Stimulated activated CD4-positive, alpha-beta T cell treated with anti-CD3 and anti-CD28 coated beads, Interleukin-1b, Interleukin-23, amount 100 ng/mL, for 1 hour (primary cell): ENCODE measurements at places on chromosomes 4 and X.

GRCh38 chr4:147299205-147299604, 181.7 kb upstream of the EDNRA start:
- DNase-seq: no peak

DNA sequence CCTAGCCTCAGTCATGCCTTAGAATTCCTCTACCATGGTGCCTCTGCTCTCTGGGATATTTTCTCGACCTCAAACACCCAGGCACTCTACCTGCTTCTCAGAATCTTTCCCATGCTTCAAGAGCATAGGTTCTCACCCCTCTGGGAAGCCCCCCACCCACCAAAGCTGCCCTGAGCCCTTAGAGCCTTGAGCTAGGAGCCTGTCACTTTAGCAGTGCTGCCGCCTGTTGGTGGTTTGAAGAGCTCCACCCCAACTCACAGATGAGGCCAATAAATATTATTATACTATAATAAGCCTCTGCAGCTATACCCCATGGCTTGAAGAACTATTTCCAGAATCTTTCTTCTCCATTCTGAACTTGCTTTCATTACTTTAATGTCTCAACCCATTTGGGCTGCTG, 109.7 kb downstream of the RTL5 start:
- no peak for DNase-seq

- DNase-seq: no peak
These were observed 38.1 kb downstream of the AMOT start for GRCh38 chrX:112802541-112802940.

DNA sequence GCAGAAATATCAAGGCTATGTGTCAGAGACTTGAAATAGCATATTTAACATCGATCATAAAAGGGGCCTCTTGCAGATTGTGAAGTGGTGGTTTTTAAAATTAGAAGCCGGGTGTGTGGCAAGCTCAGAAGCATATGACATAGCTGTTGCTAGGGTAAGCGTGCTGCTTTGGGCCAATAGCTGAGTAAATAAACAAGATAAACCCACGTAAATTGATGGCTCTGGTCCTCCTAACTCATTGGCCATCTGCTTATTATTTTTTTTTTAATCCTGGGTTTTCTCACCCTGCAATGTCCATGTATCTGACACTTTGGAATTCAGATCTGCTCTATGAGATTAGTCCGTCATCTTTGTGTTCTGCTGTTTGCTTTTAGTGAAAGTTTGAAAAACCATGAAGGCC, 32.6 kb upstream of the STOX2 start:
- no peak for DNase-seq

DNA sequence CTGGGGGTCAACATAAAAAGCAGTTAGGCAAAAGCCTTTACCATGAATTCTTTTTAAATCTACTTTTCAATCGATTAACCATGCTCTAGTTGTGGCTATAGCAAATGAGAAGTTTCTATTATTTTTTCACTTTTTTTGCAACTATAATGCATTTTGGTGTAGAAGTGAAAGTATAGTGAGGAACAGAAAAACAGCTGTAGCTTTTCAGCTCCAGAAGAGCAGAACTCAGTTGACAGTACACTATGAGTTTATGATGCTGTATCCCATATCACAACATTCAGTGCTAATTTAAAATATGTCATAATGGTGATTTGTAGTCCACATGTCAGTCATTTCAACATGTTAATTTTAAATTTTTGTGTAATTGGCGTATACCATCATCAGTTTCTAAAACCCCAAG, 8.7 kb upstream of the MUC7 start:
- DNase-seq: no peak

- no peak for DNase-seq
These were observed 203.4 kb downstream of the CCNG2 start for GRCh38 chr4:77360451-77360850.

DNA sequence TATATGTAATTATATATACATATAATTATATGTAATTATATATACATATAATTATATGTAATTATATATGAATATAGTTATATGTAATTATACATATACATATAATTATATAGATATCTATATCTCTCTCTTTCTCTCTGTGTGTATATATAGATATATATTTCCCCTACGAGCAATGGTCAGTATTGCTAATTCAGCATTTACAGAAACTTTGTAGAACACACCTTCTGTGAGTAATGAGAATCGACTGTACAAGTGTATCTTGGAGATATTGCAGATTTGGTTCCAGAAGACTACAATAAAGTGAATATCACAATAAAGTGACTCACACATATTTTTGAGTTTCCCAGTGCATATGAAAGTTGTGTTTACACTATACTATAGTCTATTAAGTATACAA, 33.7 kb downstream of the GALNTL6 start:
- DNase-seq: no peak

- DNase-seq: no peak
These were observed 173.7 kb downstream of the VSIG4 start for GRCh38 chrX:65866146-65866545.

DNA sequence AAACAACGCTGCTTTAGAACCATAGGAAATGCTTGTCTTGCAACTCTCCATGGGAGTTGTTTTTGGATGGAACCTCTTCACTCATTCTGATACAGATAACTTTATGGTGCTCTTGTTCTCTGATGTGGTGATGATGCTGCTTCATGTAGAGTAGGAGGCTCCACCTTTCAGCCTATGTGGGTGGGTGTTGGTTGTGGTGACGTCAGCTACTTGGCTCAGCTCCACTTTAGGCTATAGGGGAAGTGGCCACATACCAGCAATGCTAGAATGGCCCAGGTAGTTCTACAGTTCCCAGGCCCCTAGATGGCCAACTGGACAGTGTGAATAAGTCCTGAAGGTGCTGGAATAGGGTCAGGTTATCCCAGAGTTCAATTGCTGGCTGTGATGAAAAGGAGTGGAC, 192.1 kb downstream of the TBX22 start:
- DNase-seq: no peak

GRCh38 chrX:8864161-8864560, 63.0 kb upstream of the FAM9A start:
- DNase-seq: no peak

DNA sequence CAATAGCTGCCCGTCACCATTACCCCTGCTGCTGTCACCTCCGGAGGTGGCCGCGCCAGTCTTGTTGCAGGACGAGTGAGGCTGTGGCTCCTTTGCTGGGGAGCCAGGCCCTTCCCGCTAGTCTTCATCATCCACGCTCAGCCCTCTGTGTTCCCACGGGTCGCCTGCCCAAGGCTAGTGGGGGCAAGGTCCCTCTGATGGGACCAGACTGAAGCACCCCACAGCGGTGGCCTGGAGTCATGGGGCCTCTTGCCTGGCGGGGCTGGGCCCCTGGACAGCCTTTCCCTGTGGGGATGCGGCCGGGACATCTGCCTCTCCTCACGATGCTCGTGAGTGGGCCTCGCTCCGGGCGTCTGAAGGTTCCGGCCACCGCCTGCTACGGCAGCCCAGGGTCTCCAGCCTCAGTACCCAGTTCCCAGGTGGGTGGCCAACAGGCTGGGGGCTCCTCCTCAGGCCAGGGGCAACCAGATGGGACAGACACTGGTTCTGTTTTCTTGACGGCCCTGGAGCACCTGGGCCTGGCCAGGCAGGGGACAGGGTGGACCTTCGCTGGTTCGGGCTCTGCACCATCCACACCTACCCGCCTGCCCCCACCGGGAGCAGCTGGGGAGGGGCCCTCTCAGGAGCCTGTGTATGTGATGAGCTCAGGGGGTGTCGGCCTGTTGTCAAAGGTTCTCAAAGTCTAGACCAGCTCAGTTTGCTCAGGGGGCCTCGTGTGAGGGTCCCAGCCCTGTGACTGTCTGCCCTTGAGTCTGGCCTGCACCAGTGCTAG, 32.3 kb downstream of the DOK7 start:
- DNase-seq: no peak

DNA sequence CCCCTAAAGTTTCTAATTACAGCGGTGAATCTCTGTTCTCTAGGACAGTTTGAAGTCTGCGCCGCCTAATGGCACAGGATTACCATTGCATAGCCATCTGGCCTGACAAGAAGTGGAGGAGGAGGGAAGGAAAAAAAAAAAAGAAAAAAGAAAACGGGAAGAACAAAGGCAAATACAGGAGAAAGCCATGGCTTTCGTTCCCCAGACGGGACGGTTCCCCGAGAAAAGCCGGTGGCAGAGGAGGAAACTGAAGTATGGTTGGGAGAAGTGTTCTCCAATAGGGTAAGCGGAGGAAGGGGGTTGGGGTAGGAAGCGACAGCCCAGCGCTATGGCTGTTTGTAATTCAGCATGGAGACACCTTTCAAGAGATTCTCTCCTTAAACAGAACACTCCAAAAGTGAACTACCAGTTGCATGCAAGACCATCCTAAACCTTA, 80.8 kb downstream of the HMGN5 start:
- DNase-seq: no peak

GRCh38 chr4:101230801-101231426, 116.4 kb downstream of the PPP3CA start:
- no peak for DNase-seq

DNA sequence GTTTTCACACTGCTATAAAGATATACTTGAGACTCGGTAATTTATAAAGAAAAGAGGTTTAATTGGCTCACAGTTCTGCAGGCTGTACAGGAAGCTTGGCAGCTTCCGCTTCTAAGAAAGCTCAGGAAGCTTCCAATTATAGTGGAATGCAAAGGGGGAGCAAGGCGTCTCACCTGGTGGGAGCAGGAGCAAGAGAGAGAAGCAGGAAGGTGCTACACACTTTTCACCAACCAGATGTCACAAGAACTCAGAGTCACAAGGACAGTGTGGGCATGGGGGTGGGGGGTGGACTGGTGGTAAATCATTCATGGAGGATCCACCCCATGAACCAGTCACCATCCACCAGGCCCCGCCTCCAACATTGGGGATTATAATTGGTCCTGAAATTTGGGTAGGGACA, 22.8 kb downstream of the HMGB2 start:
- no peak for DNase-seq

DNA sequence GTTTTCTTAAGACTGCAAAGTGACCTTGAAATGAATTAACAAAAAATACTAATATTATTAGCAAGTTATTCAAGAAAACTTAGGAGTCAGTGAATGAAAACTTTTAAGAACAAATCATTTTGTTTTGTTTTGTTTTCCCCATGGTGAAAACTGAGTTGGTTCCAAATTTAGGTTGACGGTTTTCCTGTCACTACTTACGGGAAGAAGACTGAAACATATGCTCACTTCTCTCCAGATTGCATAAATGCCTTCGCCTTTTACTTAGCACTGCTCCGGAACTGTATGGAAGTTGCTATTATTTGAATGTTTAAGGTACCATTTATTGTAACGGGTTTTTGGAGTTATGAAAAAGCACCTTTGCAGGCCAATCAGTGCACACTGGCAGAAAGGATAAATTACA, 42.8 kb downstream of the DOCK11 start:
- DNase-seq: no peak

DNA sequence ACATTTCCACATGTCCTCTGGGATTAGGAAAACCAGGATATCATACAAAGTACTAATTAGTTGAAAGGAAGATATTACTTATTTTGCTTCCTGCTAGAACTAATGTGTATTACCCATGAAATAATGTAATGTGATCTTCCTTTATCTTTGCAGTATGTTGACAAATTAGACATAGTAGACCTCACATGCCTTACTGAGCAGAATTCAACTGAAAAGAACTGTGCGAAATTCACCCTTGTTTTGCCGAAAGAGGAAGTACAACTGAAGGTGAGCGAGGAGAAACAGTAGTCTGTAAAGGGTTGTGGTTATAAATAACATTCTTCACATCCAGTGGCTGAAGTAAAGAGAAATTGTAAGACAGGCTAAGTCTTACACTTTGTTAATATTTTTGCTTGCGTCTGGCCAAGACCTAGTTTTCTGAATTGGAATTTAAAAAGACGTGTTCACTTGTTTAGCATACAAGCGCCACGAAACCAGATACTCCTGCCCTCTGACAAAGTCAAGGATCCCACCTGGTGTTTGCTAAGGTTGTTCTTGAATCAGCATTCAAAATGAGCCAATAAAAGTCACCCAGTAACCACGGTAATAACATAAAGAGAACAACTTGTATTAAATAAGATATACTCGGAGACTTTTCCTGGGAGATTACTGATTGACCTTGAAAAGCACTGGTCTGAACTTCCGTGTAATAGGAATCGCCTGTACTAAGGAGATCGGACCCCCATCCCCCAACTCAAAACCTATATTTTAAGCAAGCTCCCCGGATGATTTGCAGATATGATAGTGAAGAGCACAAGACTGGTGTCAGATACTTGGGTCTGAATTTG, 16.9 kb downstream of the STAP1 start:
- DNase-seq: no peak

- no peak for DNase-seq
These were observed 34.7 kb downstream of the VSIG4 start for GRCh38 chrX:66004928-66005829.

DNA sequence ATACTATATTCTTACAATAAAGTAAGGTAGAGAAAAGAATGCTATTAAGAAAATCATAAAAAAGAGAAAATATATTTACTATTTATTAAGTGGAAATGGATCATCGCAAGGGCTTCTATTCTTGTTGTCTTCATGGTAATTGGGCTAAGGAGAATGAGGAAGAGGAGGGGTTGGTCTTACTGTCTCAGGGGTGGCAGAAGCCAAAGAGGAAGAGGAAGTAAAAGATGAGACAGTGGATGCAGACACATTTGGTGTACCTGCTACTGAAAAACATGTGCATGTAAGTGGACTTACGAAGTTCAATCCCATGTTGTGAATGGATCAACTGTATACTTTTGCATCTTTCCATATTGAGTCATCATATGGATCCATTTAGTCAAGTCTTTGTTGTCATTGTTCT, 1502.1 kb upstream of the ADGRL3 start:
- no peak for DNase-seq

GRCh38 chr4:93063325-93063724, 759.6 kb downstream of the GRID2 start:
- no peak for DNase-seq

- DNase-seq: no peak
These were observed 13.1 kb upstream of the NDST4 start for GRCh38 chr4:115126491-115126890.

DNA sequence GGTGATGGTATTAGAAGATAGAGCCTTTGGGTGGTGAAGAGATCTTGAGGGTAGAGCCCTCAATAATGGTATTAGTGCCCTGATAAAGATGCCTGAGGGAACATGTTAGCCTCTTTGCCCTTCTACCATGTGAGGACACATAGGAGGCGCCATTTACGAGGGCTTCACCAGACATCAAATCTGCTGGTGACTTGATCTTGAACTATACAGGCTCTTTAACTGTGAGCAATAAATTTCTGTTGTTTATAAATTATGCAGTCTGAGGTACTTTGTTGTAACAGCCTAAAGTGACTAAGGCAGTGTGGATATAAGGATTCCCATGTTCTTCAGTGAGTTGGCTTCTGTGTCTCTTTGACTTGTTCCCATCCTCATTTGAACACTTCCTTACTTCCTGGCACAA, 11.8 kb downstream of the MOB1B start:
- DNase-seq: no peak
